ENCODE measurements at places on chromosomes 6 and 20.
A peak's percentile ranks its signal among the peaks of the same experiment; 100 is the strongest.

GRCh38 chr20:52971498-52972189 is 514 bp upstream of the TSHZ2 start:
- no peak for DNase-seq

DNA sequence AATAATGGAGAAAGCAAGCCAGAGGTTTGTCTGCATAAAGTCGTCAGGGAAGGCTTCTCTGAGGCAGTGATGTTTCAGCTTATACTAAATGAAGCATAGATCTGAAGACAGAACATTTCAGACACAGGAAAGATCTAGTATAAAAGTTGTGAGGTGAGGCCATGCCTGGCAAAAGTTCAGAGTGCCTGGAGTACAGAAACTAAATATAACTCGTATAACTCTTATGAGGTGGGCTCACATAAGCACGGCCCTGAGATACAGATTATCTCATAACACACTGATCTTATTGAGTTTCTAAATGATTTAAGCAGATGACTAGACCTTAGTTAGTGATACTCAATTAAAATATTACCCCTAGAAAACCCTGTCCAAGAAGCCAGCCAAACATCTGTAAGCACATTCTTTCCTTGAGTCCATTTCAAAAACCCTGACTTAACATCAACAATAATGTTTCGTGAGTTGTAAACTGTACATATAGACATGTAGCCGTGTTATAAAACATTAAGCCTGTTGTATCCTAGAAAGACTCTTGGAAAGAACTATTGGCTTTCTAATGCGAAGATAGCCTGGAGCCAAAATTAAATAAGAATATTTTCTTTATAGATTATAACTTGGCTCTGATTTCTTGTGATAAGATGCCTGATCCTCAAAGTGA is 667.6 kb downstream of the TENT5A start:
- no peak for DNase-seq

- DNase-seq, result peak; percentile 35
Measured at GRCh38 chr6:100230953-100231316, 233.8 kb downstream of the SIM1 start.

GRCh38 chr20:53527196-53527595 is 66.4 kb downstream of the ZNF217 start:
- DNase-seq, result no peak

DNA sequence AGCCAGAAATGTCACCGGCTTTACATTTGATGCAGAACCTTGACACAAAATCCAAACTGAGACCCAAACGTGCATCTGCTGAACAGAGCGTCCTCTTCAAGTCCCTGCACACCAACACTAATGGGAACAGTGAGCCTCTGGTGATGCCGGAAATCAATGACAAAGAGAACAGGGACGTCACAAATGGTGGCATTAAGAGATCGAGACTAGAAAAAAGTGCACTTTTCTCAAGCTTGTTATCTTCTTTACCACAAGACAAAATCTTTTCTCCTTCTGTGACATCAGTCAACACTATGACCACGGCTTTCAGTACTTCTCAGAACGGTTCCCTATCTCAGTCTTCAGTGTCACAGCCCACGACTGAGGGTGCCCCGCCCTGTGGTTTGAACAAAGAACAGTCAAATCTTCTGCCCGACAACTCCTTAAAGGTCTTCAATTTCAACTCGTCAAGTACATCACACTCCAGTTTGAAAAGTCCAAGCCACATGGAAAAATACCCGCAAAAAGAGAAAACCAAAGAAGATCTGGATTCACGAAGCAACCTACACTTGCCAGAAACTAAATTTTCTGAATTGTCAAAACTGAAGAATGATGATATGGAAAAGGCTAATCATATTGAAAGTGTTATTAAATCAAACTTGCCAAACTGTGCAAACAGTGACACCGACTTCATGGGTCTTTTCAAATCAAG is 108.4 kb downstream of the RTN4IP1 start:
- no peak for DNase-seq

DNA sequence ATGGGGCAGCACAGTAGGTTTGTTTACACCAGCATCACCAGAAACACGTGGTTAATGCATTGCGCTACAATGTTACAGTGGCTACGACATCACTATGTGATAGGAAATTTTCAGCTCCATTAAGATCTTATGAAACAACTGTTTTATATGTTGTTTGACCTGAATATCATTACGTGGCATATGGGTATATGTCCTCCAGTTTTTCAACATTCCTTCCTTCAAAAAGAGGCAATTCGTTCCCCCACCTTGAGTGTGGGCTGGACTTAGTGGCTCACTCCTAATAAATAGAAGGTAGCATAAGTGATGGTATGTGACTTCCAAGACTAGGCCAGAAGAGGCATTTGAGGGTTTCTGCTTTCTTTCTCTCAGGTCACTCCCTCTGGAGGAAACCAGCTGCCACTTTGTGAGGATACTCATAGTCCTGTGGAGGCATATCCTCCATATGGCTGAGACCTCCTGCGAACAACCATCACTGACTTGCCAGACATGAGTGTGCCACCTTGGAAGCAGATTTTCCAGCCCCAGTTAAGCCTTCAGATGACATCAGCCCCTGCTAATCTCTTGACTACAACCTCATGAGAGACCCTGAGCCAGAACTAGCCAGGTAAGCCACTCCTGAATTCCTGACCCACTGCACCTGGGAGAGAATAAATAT is 2.3 kb upstream of the TRAM2 start:
- DNase-seq, result no peak

DNA sequence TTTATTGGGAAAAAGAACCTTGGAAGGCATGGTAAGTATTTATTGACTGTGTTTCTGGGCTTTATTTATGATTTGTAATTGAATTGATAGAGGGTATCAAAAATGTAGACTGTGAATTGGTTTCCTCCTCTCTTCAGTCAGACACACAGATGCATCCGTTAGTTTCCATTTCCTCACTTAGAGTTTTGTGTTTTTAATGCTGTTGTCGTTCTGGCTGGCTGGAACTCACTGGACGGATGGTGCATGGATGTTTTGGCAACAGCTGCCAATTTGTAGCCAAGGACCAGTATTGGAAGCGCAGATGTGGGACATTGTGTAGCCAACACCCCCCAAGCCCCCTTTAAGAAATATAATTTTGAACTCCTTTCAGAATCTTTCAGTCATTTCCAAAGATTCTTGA is 134.5 kb downstream of the JARID2 start:
- no peak for DNase-seq

GRCh38 chr6:24699521-24700359 is 19.2 kb downstream of the C6orf62 start:
- no peak for DNase-seq

- DNase-seq, result no peak
Measured at GRCh38 chr6:9494864-9495263, 920.0 kb downstream of the TFAP2A start.

DNA sequence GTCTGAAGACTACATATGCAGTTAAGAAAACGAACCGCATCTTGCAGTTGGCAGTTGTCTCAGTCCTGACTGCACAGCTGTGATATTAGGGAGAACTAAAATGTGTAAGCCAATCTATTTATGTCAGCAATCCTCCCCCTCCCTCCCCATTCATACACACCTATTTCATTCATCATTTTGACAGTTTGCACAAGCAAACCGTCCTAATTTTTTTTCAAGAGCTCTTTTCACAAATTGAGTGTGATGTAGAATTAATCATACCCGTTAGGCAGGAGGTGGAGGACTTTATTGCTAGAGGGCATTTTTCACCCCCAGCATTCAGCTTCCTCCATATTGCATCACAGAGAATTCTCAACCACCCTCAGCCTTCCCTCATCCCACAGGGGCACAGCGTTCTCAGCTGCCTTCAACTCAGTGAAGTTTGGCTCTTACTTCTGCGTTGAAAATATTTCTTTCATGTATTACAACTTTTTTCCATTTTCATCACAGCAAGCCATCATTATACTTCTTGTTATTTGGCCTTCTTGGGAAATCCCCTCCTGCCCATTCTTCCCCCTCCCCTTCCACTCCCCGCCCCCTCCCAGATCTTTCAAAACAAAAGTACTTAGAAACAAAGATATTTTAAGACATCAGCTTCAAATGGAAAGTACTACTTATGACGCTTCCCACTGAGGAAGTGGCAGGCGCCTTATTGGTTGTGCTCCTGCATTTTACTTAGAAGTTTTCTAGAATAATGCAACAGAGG is 37.5 kb downstream of the NOX3 start:
- DNase-seq, result peak; percentile 66

DNA sequence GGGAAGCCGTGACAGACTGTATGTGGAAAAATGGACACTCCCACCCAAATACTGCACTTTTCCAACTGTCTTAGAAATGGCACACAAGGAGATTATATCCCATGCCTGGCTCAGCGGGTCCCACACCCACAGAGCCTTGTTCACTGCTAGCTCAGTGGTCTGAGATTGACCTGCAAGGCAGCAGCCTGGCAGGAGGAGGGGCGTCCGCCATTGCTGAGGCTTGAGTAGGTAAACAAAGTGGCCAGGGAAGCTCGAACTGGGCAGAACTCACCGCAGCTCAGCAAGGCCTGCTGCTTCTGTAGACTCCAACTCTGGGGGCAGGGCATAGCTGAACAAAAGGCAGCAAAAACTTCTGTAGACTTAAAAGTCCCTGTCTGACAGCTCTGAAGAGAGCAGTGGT is 11.4 kb upstream of the RNF146 start:
- DNase-seq, result no peak

- DNase-seq, result no peak
Measured at GRCh38 chr20:23397961-23398360, 23.3 kb downstream of the NAPB start.

GRCh38 chr20:11918981-11919380 is 1.3 kb downstream of the BTBD3 start:
- no peak for DNase-seq

GRCh38 chr20:20734475-20734948 is 22.1 kb upstream of the RALGAPA2 start:
- no peak for DNase-seq

DNA sequence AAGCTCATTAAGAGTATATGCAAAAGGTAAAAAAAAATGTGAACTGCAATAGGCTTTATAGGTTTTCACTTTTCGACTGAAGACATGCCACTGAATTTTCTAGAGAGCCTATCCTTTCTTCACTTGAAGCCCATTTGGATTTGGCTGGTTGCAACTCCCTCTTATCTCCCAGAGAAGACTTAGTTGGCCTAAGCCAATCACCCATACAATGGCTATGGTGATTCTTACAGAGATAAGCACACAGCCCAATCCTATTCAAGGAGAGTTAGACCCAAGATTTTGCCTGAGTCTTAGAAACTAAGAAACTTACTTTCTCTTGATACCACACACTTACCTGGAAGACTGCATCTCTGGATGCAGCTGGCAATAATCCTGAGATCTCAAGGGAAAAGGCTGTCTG is 167.3 kb upstream of the PTCHD4 start:
- DNase-seq, result no peak

- DNase-seq, result no peak
Measured at GRCh38 chr6:30311101-30311500, 15.6 kb upstream of the TRIM39 start.

- peak; percentile 73 for DNase-seq
Measured at GRCh38 chr6:29941471-29941870, 861 bp upstream of the HLA-A start.

DNA sequence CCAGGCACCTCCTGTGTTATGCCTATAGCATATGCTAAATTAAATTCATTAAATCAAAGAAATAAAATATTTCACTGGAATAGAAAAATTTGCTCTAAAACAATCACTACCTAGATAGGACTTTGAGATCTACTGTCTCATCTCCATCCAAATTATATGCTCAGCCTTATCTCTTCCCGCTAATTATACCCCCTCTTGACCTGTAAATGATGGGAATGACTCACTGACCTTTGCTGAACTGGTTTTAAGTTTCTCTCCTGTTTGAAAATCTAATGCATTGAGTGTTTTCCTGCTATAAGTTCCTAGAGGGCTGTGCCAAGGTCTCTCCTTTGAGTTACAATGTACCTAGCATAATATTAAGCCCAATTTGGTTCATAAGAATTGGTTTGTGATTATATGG is 110.1 kb downstream of the BMP2 start:
- DNase-seq, result no peak

DNA sequence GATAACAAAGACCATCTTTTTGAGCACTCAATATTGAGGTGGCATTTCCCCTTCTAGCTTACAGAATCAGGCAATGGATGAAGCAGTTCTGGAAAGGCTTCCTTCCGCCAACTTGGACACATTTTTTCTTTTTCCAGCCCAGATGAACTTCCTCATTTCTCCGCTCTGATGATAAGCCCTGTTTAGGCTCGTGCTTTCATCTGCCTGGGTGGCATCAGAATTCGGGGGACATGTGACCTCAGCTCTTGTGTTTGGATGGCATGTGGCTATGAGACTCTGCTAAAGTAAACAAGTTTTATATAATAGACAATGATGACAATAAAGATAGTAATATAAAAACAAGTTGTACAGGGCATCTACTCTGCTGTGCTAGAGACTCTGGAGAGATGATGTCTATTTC is 796.7 kb downstream of the DHX35 start:
- DNase-seq, result no peak

DNA sequence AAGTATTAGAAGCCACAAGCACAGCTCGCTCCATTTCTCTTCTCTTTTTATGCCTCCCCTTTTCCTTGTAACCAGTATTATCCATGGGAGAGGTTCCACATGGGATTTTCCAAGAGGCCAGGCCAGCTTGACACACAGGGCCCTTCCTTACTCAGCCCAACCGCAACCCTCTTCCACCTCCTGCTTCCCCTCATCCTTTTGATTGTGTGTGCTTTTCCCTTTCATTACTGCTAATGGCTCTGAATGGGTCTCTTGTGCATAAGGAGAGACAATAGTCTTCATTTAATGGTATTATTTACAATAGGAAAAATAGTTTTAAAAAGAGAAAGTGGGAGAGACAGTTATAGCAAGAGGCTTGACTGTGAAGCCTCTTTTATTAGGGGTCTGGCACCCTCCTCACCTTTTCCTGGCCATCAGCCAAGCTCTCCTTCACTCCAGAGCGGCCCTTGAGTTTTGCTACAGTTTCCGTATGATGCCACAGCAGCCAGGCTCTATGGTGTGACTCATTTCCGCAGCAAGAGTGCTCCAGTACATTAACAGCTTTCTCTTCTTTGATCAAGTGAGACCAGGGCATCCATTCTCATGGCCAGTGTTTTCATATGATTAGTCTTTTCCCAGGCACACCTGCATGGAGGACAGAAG is 579.5 kb downstream of the TFAP2B start:
- peak; percentile 43 for DNase-seq

DNA sequence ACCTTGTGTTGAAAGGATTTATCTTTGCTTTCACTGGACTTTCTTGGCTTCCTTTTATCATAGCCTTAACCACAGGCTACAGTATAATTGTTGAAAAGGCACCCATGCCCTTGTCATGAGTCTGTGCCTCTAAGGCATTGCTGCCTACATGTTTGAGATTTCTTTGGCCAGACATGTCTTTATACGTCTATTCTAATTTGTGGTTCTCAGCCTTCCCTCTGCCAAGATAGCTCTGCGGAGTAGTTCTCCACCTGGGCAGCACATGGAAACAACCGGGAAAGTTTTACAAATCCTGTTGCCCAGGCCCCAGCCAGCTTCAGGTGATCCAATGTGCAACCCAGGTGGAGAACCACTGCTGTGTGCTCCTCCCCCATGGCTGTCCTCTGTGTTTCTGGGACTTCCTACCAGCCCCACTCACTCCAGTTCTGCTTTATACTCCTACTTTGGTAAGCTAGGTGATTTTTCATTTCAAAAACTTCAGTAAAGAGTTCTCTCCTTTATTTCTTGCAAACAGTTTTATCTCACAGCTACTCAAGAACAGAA is 159.6 kb upstream of the MYLIP start:
- peak; percentile 94 for DNase-seq

- no peak for DNase-seq
Measured at GRCh38 chr6:52588710-52589091, 11.8 kb upstream of the TRAM2 start.

GRCh38 chr6:111646942-111647341 is 41.3 kb upstream of the TRAF3IP2 start:
- DNase-seq, result peak; percentile 55

GRCh38 chr6:149454346-149454848 is 30.4 kb downstream of the ZC3H12D start:
- peak; percentile 61 for DNase-seq

All from mammary epithelial cell (primary cell).